Activated T-helper 2 cell treated with anti-CD3 and anti-CD28 coated beads, Interferon-gamma antibody, Interleukin-2, Interleukin-4, amounts not matched to agents 10 μg/mL and 5 μg/mL and 100 μg/mL, durations not matched to agents 14 hours and 24 hours and 36 hours (primary cell): ENCODE measurements at places on chromosomes 16 and 17.
A peak's percentile ranks its signal among the peaks of the same experiment; 100 is the strongest.

DNA sequence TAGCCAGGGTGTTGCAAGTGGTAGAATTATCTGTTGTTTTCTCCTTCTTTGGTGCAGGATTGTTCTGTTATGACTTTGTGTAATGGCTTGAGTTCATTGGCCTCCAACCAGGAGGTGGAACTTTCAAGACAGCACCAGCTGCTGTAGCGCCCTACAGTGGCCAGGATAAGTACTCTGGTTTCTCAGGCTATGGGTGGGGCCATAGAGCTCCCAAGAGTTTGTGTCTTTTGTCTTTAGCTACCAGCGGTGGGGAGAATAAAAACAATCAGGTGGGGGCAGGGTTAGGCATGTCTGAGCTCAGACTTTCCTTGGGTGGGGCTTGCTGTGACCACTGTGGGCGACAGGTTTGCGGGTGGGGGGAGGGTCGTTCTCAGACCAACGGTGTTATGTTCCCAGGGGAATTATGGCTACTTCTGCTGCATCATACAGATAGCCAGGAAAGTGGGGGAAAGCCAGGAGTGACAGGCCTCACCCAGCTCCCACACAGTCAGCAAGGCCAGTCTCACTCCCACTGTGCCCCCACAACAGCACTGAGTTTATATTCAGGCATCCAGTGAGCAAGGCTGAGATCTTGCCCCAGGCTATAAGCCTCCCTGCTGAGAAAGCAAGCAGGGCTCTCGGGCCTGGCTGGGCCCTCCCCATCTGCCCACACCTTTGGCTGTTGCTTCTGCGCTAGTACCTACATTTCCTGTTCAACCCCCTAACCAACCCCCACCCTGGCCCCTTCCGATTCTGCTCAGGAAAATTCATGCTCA, 15.4 kb downstream of the ABCA10 start:
- DNase-seq, result no peak

- DNase-seq, result no peak
These were observed 274.0 kb downstream of the PARN start for GRCh38 chr16:14356064-14356463.

- DNase-seq, result no peak
These were observed 36.6 kb downstream of the CCDC42 start for GRCh38 chr17:8708025-8708461.

- DNase-seq, result no peak
These were observed 38.6 kb upstream of the PMFBP1 start for GRCh38 chr16:72210555-72210954.

- no peak for DNase-seq
These were observed 64.1 kb upstream of the SREBF1 start for GRCh38 chr17:17900615-17901520.

DNA sequence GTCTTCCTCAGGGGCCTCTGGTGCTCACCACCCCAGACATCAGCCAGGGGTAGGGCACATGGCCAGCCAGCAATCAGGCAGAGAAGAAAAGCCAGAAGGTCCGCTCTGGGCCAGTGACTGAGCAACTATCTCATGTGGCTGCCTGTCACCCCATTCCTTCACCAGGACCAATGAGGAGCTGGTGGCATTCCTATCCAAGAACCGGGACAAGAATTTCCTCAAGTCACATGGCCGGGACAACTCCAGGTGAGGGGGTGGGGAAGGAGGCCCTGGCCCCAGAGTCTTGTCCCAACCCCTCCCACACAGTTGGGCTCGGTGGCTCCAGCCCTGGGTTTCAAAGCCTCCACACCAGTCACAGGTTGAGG, 9.4 kb downstream of the XYLT2 start:
- no peak for DNase-seq

GRCh38 chr17:81576621-81577277, 24.6 kb upstream of the FAAP100 start:
- DNase-seq, result no peak

- no peak for DNase-seq
These were observed 7.0 kb downstream of the TMEM132E start for GRCh38 chr17:34586346-34586846.

- no peak for DNase-seq
These were observed 4.7 kb downstream of the HS3ST6 start for GRCh38 chr16:1913327-1914083.

- no peak for DNase-seq
These were observed 1296.2 kb downstream of the CDH8 start for GRCh38 chr16:60739737-60740683.

DNA sequence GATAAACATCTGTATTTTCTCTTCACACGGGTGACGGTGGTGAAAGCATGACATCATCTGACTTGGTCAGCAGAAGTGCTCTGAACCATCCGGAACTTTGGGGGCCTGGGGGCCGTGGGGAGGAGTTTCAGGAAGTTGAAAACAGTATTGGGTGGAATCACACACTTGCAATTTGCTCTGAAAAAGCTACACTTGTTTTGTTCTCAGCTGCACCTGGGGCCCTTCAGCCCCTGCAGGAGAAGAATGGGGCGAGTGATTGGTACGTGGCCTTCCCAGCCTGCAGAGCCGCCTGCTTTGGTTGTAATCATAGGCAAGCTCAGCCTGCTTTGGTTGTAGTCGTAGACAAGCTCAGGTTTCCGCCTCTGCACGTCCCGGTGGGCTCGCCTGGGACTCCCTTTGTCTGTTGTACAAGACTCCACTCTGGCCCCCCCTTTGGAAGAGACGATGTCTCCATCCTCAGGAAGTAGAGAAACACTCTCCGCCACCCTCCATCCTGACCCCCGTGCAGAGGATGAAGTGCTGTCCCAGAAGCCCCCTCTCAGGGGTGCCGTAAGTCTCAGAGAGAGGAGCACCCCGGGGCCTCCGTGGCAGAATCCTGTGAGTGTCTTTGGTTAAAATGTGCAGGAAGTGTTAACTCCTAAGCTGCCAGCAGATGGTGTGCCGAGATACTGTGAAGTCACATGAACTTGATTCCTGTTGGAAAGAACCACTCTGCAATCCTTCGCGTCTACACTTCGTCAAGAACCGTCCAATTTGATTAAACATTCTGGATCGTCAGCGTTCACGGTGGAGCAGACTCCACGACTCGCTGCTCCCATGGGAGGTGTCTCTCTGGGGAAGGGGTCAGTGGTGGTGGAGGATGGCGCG, 5.4 kb downstream of the BANP start:
- peak; percentile 77 for DNase-seq

- DNase-seq, result no peak
These were observed 49.9 kb downstream of the NT5M start for GRCh38 chr17:17352836-17353624.

- DNase-seq, result no peak
These were observed 23.1 kb downstream of the KDM8 start for GRCh38 chr16:27226476-27226875.

DNA sequence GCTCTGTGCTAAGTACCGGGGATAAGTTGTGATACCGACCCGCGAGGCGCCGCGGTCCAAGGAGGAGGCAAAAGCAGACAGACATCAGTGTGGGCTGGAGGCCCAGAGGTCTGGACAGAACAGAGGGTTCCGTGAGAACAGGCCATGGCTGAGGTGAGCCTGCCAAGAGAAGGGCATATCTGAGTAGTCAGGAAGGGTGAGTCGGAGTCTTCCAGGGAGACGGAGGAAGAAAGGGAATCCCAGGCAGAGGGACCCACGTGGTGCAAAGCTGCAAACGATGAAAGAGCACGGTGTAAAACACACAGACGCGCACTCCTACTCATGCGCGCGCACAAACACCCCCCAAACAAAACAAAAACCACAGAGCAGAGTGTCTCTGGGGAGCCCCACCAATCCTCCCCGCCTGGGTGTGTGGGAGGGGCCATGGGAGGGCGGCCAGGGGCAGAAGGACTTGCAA, 18.1 kb downstream of the RHBDL3 start:
- no peak for DNase-seq

GRCh38 chr17:43720311-43721060, 38.1 kb downstream of the SOST start:
- DNase-seq, result peak; percentile 72

GRCh38 chr16:5143761-5144620, 46.4 kb upstream of the EEF2KMT start:
- no peak for DNase-seq

- no peak for DNase-seq
These were observed 160.6 kb upstream of the RPL38 start for GRCh38 chr17:74042744-74043486.

DNA sequence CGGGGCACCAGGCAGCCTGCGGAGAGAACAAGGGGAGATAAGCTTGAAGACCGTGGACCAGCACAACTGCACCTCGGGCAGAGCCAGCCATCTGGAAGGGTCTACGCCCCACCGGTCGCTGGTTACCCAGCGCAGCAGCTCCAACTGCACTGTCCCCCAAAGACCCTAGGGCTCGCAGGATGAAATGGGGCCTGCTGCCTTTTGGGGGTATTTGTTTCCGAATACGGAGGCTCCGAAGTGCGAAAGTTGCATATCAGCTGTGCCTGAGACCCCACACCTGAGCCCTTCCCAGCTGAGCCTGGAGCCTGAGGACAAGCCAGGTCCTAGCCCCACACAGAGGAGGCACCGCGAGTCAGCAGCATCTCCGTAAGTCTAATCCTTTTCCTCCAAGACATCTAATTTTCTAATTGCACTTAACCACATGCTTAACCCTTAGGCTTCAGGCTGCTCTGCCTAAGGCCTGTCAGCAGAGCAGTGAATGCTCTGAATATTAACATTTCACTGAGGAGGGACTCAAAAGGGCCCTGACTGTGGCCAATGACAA, 4.0 kb downstream of the KIFC3 start:
- no peak for DNase-seq

DNA sequence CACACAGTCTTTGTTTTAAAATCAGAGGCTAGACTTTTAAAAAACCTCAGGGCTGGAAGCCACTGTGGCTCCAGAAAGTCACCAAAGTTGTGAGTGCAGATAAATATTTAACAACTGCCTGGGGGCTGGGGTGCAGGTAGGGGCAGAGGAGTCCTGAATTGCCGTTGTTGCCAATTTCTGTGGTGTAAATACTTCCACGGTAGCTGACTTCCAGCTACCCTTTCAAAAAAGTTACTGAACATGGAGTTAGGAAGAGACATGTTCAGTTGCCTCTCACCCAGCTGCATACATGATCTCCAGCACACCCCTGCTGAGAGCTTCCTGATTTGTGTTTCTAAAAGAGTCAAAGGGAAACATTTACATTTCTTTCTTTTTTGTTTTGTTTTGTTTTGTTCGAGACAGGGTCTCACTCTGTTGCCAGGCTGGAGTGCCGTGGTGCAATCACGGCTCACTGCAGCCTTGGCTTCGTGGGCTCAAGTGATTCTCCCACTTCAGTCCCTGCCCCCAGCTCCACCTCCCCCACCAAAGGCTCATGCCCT, 58.7 kb downstream of the PLXDC1 start:
- DNase-seq, result no peak

DNA sequence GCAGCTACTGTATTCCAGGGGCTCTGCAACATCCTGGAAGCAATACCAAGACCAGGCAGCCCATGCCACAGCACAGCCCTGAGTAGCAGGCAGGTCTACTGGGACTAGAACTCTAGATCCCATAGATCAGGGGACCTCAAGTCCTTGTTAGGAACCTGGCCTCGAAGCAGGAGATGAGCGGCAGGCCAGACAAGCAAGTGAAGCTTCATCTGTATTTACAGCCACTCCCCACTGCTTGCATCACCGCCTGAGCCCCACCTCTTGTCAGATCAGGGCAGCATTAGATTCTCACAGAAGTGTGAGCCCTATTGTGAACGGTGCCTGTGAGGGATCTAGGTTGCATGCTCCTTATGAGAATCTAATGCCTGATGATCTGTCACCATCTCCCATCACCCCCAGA, 295.7 kb upstream of the TNRC6C start:
- DNase-seq, result no peak
